Body of pancreas (tissue), 4 donors: ENCODE measurements at places on chromosomes 16 and 17. TPM values are rescaled to one million over a fixed set of nuclear protein-coding genes. Genes with fewer than 3 reads are reported as not detected.

DNA sequence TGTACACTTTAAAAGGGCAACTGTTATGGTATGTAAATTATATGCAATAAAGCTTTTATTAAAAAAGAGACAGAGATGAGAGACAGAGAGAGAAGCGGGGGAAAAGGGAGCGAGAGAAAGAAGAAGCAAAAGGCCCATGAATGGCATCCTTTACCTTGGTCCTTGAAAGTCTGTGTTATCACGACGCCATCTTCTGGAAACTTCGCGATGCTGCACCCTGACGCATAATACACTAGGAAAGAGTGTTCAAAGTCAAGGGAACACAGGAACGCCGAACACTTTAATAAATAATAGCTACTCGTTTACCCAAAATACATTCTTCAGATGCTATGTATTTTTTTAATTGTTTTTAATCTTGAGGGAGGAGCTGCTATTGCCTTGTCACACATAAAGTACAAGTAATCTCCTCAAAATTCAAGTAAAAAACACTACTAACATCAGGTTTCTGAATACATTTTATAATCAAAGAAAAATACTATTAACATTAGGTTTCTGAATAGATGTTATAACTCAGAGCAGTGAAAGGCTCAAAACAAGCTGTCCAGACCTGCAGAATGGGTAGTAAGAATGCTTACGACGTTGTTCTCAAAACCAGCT, 23.0 kb upstream of the SLC38A8 start:
- H3K27ac ChIP-seq: no peak overlapping the region
- no peaks in the 10 kb centered on the region for H3K4me1 ChIP-seq
- H3K4me3 ChIP-seq: no peak overlapping the region
- H3K27me3 ChIP-seq: no peaks in the 10 kb centered on the region
- peaks cover 45% of the 10 kb centered on the region for H3K36me3 ChIP-seq

DNA sequence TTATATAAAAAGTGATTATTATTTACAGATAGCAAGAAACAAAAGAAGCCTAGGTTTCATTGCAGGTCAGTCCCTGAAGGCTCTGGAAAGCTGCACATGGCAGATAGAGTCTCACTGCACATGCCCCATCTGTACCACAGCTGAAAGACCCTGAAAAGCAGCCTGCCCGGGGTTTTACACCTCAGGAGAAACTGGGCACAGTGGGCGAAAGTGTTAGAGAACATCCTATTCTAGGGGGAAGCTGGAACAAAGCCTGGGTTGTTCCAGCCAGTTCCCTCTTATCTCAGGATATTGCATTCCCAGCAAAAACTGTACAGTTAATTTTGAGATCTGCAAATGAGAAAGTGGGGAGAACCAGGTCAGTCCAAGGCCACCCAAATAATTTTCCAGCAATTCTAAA, 419.7 kb downstream of the CNTNAP4 start:
- no peaks in the 10 kb centered on the region for H3K4me1 ChIP-seq
- H3K36me3 ChIP-seq: no peaks in the 10 kb centered on the region
- H3K27me3 ChIP-seq: no peaks in the 10 kb centered on the region
- no peak overlapping the region for H3K4me3 ChIP-seq

DNA sequence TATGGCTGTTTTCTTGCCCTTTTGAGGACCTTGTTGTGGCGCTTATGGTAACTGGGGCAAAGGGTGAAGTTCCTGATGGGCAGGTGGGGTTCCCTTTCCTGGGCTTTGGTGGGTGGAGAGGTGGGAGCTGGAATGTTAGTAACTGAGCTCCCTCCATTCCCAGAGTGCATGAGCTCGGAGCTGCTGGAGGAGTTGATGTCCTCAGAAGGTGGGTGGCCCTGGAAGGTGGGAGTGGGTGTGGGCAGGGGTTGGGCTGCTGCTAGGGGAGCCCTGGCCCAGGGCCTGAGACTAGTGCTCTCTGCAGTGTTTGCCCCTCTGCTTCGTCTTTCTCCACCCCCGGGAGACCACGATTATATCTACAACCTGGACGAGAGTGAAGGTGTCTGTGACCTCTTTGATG, 1.2 kb upstream of the ELMO3 start:
- DNase-seq: no peak
- H3K36me3 ChIP-seq: peaks cover 20% of the 10 kb centered on the region
- H3K4me1 ChIP-seq: peaks cover 42% of the 10 kb centered on the region
- no peaks in the 10 kb centered on the region for H3K27me3 ChIP-seq
- H3K4me3 ChIP-seq: no peak overlapping the region
- H3K27ac ChIP-seq: no peak overlapping the region

GRCh38 chr16:81745704-81746558, 33.2 kb upstream of the PLCG2 start:
- H3K36me3 ChIP-seq: no peaks in the 10 kb centered on the region
- peaks cover 8% of the 10 kb centered on the region for H3K4me1 ChIP-seq

GRCh38 chr17:76870377-76870714, 2.1 kb downstream of the MGAT5B start:
- no peaks in the 10 kb centered on the region for H3K36me3 ChIP-seq
- DNase-seq: no peak
- no peak overlapping the region for H3K27ac ChIP-seq
- no peak overlapping the region for H3K4me3 ChIP-seq
- peaks cover 20% of the 10 kb centered on the region for H3K4me1 ChIP-seq

DNA sequence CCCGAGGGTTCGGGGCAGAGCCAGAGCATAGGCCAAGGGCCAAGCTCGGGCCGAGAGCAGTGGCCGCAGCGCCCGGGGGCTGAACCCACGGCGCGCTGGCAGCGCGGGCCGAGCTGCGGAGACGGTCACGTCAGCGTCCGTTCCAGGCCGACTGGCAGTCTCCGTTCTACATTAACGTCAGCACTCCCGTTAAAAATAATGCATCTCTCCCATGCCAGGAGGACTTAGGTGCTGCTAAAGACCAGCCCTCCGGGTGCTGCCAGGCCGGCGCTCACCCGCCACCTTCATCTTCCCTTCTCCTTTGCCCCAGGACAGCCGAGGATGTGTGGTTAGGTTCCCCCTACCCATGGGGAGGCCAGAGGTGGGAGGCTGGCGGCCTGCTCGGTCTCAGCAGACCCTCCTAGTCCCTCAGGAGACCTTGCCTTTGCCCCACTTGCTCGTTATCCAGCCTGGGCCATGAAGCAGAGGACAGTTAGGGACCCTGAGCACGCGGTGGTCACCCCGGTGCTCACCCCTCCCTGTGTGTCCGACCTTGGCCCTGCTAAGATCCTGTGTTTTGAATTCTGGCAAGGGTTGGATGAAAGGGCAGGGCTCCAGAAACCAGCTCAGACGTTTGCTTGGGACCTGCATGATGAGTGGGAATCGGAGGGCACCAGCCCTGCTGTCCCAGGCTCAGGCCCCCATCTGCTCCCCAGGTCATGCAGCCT, 572 bp downstream of the MPG start:
- peak overlapping the region; percentile 74 for H3K4me3 ChIP-seq
- H3K36me3 ChIP-seq: no peaks in the 10 kb centered on the region
- no peaks in the 10 kb centered on the region for H3K27me3 ChIP-seq
- peaks cover 29% of the 10 kb centered on the region for H3K4me1 ChIP-seq
- H3K27ac ChIP-seq: peak overlapping the region; percentile 82
- DNase-seq: peak; percentile 40

GRCh38 chr16:23185656-23186055, 3.1 kb downstream of the SCNN1G start:
- peaks cover 32% of the 10 kb centered on the region for H3K4me1 ChIP-seq
- H3K27me3 ChIP-seq: no peaks in the 10 kb centered on the region
- H3K27ac ChIP-seq: peak overlapping the region; percentile 62
- no peaks in the 10 kb centered on the region for H3K36me3 ChIP-seq
- H3K4me3 ChIP-seq: no peak overlapping the region

- H3K4me1 ChIP-seq: peaks cover 26% of the 10 kb centered on the region
- H3K27me3 ChIP-seq: no peaks in the 10 kb centered on the region
- peak overlapping the region; percentile 17 for H3K27ac ChIP-seq
- H3K4me3 ChIP-seq: no peak overlapping the region
Observed at GRCh38 chr16:27242868-27243590, 25.5 kb downstream of the NSMCE1 start.

SPATA22 gene
- total RNA-seq: not detected

SRCIN1 gene
- 19.8 TPM for total RNA-seq
